Activated CD4-positive, CD25-positive, alpha-beta regulatory T cell treated with anti-CD3 and anti-CD28 coated beads, Interleukin-2, amount 50 U/mL, for 72 hours (primary cell): ENCODE measurements at places on chromosomes 12 and 14.

- no peak for DNase-seq
These were observed 41.5 kb downstream of the FRS2 start for GRCh38 chr12:69511469-69512267.

GRCh38 chr14:91153360-91153759 is 39.5 kb downstream of the DGLUCY start:
- DNase-seq = no peak

GRCh38 chr12:57465747-57466505 is 6.3 kb downstream of the GLI1 start:
- DNase-seq = no peak

DNA sequence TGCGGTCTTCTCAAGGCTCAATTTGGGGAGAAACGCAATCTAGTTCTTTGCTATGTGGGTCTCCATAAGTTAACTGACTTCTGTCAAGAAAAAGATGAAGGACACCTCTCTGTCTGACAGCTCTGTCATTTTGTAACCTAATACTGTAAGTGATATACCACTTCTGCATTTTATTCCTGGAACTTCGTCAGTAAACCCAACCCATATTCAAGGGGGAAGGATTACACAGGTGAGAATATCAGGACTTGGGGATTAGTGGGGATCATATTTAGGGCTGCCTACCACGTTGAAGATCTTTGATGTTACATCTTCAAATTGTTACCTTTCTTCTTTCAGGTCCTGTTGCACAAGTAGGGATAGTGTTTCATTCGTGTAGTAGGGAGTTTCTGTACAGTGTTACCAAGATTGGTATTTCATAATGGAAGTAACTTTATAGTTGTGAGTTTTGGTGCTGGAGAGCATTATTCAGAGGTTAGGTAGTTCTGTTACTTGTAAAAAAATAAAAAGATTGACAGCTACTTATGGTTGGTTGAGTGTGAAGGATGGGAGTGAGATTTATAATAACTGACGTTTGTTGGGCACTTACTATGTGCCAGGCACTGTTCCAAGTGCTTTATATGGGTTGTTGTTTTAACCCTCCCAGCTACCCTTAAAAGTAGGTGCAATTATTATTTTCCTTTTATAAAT is 1.6 kb downstream of the TMEM260 start:
- no peak for DNase-seq

- DNase-seq = no peak
These were observed 771 bp upstream of the AVPR1A start for GRCh38 chr12:63151623-63152320.

DNA sequence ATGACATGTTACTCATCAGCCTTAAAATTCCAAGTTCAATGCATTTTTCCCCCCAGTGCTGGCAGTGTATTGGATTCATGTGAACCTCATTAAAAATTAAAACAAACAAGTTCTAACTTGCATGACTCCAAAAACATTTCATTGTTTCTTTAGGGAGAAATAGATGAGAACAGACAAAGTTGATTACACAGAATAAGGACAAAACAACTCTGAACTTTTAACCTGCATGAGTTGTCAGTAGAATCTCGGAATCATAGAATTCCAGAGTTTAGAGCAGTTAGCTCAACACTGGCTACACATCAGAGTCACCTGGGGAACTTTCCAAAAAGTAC is 127.5 kb downstream of the TMX1 start:
- DNase-seq = no peak

DNA sequence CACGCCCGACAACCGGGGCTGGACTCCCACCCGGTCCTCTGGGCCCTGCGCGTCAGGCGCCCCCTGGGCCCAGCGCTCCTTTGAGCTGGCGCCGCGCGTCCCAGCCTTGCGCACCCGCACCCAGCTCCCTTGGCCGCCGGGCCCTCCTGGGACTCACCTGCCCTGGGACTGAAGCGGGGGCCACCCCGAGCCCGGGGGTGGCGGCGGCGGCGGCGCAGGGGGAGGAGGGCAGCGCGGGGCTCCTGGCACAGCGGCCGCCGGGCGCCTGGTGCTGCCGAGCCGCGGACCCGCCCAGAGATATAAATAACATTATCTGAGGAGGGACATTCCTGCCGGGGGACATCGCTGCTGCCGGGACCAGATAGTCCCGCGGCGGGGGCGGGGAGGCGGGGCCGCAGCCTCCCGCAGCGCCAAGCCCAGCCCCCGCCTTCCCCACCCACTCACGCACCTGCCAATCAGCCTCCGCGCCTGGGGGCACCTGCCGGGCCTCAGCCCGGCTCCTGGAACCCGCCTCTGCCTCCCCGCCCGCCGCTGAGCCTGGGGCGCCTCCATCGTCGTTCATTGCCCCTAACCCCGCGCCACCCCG is at the start of gene SPTB:
Gene SPTB, minus strand, starts transcription at position 273 of the 586 bp plus-strand sequence. CDS start 56,813 bp downstream, outside the sequence.
- DNase-seq = peak; percentile 44

- peak; percentile 0 for DNase-seq
These were observed 5.9 kb downstream of the KRT86 start for GRCh38 chr12:52280319-52280795.

DNA sequence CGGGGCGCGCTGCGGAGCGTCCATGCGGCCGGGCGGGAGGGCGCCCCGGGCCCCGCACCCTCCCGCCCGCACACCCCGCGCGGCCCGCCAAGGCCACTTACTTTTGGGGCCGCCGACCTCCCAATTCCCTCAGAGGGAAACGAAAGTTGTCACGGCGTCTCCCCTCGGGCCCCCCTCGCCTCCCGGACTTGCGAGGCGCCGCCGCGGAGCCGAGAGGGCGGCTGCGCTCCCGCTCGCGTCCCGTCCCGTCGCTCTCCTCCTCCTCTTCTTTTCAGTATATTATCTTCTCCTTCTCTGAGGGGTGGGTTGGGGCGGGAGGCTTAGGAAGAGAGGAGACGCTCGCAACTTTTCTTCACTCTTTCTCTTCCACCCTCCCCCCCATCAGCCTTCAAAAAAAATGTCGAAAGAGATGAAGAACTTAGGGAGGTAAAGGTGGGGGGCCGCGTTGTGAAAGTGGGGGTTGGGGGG is 613 bp downstream of the DUSP16 start:
- DNase-seq = no peak

GRCh38 chr12:116502989-116503496 is 56.1 kb upstream of the MAP1LC3B2 start:
- no peak for DNase-seq

GRCh38 chr12:94289461-94290312 is 141.3 kb downstream of the PLXNC1 start:
- DNase-seq = no peak

- peak; percentile 45 for DNase-seq
These were observed 392 bp downstream of the SLC15A4 start for GRCh38 chr12:128823216-128823915.

DNA sequence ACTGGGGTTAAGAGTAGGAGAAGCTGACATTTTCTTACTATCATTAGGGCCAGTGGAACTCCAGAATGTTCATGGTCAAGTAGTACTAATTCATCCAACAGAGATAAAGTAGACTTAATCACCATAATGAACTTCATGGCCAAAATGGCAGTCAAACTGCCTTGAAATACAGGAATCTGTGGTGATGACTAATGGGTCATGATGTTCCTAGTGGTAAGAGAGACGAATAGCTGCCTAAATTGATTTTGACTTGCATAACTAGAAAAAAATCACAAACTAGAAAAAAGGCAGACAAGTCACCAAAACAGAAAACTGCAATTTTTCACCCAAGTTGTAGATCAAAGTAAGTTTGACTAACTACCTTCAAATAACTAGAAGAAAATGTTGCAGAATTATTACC is 138.5 kb downstream of the MGAT4C start:
- DNase-seq = no peak
